SK-N-SH (cell line): ENCODE measurements at places on chromosomes 16 and 17. TPM values are rescaled to one million over a fixed set of nuclear protein-coding genes. Genes with fewer than 3 reads are reported as not detected.

- peaks cover 2% of the 10 kb centered on the region; the same call in 1 of the 2 replicates for H3K4me1 ChIP-seq
- H3K4me3 ChIP-seq = no peak overlapping the region
- H3K27ac ChIP-seq = no peak overlapping the region
- no peaks in the 10 kb centered on the region for H3K36me3 ChIP-seq
- no peaks in the 10 kb centered on the region for H3K27me3 ChIP-seq
These were observed 33.5 kb upstream of the MON1B start for GRCh38 chr16:77157346-77158058.

DNA sequence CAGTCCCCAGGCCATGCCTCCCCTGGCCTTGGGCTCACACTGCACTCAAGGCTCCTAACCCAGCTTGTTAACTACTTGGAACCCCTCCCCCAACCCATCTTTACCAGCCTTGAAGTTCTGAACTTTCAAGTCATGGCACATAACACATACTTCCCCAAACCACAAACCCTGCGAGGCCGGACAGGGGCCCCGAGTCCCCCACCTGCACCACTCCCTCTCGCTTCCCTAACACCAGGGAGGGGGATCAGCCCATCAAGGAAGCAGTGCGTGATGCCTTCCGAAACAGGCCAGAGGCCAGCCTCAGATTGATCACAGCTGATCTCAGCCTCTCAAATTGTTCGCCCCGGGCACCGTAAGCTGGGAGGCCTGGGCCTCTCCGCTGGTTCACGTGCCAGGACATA is 3.0 kb upstream of the NLRC3 start:
- H3K36me3 ChIP-seq = no peaks in the 10 kb centered on the region
- no peak for DNase-seq
- H3K4me3 ChIP-seq = no peak overlapping the region

DNA sequence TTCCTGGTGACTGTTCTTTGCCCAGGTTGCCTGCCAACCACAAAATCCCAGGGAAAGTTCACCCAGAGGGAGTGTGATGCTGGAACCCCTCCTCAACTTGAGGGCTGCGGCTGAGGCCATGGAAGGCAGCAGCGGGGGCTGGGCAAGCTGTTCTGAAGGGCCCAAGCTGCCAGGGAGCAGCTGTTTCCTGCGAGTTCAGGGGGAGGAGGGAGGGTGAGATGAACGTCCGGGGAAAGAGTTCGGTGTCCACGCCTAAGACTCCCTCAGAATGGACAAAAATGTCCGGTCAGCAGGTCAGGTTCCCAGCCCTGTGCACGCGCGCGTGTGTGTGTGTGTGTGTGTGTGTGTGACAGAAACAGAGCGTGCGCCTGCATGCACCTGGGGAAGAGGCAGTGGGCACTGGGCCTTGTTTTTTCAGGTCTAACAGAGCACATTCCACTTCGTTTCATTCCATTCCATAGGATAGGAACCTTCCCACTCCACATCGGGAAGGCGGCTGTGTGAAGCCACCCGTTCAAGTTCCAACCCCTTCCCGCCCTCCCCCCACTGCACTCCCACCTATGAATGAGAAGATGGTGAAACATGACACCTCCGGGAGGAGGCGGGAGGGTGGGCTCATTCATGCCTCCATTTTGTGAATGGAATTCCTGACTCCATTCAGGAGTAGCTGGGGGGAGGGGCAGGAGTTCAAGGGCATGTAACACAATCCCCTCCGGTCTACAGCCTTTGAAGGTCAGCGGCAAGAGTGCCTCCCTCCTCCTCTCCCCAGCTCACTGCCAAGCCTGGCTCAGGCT is 15.7 kb downstream of the ETV4 start:
- no peak for DNase-seq
- no peaks in the 10 kb centered on the region for H3K27me3 ChIP-seq
- peaks cover 20% of the 10 kb centered on the region; the same call in 1 of the 2 replicates for H3K4me1 ChIP-seq
- H3K4me3 ChIP-seq = peak overlapping the region; percentile 13; the same call in 1 of the 2 replicates
- H3K27ac ChIP-seq = peak overlapping the region; percentile 95

DNA sequence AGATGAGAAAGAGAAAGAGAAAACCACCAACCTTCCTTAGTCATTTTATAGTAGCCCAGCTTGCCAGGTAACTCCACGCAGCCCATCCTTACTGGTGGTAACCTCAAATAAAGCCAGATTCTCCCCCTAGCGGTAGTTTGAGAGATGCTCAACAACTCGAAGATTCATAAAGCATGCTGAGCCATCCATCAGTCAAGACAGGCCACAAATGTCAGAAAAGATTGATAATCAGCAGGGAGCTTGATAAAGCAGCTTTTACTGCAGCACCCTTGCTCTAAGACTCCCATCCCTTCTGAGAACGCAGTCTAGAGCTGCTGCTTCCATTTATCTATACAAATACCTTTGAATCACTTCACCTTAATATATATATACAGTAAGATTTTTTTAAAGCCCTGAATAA is 451.5 kb upstream of the HSBP1 start:
- no peaks in the 10 kb centered on the region for H3K27me3 ChIP-seq
- H3K4me1 ChIP-seq = no peaks in the 10 kb centered on the region
- H3K27ac ChIP-seq = no peak overlapping the region
- no peak overlapping the region for H3K4me3 ChIP-seq
- H3K36me3 ChIP-seq = no peaks in the 10 kb centered on the region

- H3K4me3 ChIP-seq = no peak overlapping the region
- H3K4me1 ChIP-seq = peaks cover 13% of the 10 kb centered on the region; the same call in 1 of the 2 replicates
- H3K27ac ChIP-seq = no peak overlapping the region
- DNase-seq = no peak
- no peaks in the 10 kb centered on the region for H3K27me3 ChIP-seq
- H3K36me3 ChIP-seq = no peaks in the 10 kb centered on the region
These were observed 35.8 kb downstream of the LRRC75A start for GRCh38 chr17:16455997-16456741.

DNA sequence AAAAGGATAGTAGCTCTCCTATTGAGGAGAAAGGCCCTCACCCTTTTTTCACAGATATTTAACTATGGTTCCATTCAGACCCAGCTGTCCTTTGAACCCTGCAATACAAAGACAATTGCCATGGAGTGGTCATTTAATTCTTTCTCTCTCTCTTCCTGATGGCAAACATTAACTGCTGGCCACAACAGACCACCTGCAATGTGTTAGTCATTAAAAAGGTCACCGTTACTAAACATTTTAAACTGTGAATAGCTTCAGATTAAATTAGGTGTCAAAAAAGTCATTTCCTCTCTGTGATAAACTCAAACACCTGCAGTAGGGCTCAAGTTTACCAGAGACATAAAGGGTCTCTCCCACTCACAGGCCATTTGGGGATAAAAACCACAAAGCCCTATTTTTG is 697.2 kb downstream of the TOX3 start:
- no peaks in the 10 kb centered on the region for H3K27me3 ChIP-seq
- DNase-seq = no peak
- no peaks in the 10 kb centered on the region for H3K36me3 ChIP-seq
- no peak overlapping the region for H3K27ac ChIP-seq
- no peak overlapping the region for H3K4me3 ChIP-seq

- peak overlapping the region; percentile 97 for H3K27ac ChIP-seq
- no peaks in the 10 kb centered on the region; the same call in 1 of the 2 replicates for H3K4me1 ChIP-seq
- H3K4me3 ChIP-seq = no peak overlapping the region
- H3K27me3 ChIP-seq = no peaks in the 10 kb centered on the region
These were observed 15.9 kb upstream of the TBX2 start for GRCh38 chr17:61383689-61384201.

DNA sequence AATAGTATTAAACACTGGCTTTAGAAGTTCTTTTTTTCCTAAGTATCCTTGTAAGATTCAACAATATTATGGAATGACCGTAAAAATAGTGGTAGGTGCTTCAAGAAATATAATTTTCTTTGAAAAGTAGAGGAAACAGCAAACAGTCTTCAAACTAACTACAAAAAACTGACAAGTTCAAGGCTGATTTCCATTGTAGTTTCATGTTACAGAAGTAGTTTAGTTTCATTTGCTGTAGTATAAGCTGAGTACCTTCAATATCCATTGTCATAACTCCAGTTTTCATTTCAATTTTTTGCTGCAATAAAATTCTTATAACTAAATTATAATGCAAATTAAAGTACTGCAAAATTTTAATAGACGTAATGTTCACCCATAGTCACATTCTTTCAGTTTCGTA is 19.3 kb downstream of the PHKB start:
- no peaks in the 10 kb centered on the region for H3K4me1 ChIP-seq
- no peak for DNase-seq
- H3K27ac ChIP-seq = no peak overlapping the region
- H3K4me3 ChIP-seq = no peak overlapping the region
- no peaks in the 10 kb centered on the region for H3K27me3 ChIP-seq
- H3K36me3 ChIP-seq = no peaks in the 10 kb centered on the region

- no peak overlapping the region for H3K4me3 ChIP-seq
- no peaks in the 10 kb centered on the region for H3K36me3 ChIP-seq
- no peak overlapping the region for H3K27ac ChIP-seq
- no peaks in the 10 kb centered on the region for H3K4me1 ChIP-seq
- DNase-seq = no peak
- H3K27me3 ChIP-seq = no peaks in the 10 kb centered on the region
These were observed 1884.8 kb downstream of the TP53TG3F start for GRCh38 chr16:35344012-35344762.

GRCh38 chr17:43577664-43578403 is 31.7 kb upstream of the ETV4 start:
- H3K4me1 ChIP-seq = peaks cover 10% of the 10 kb centered on the region; the same call in 1 of the 2 replicates
- no peaks in the 10 kb centered on the region for H3K36me3 ChIP-seq
- H3K27ac ChIP-seq = no peak overlapping the region
- H3K27me3 ChIP-seq = no peaks in the 10 kb centered on the region
- H3K4me3 ChIP-seq = no peak overlapping the region

- no peaks in the 10 kb centered on the region for H3K4me1 ChIP-seq
- no peak overlapping the region for H3K27ac ChIP-seq
- no peaks in the 10 kb centered on the region for H3K36me3 ChIP-seq
- peaks cover 61% of the 10 kb centered on the region for H3K27me3 ChIP-seq
- DNase-seq = no peak
- no peak overlapping the region for H3K4me3 ChIP-seq
These were observed 51.7 kb downstream of the SNX11 start for GRCh38 chr17:48159232-48159631.

GRCh38 chr16:88665148-88665547 is 2.3 kb upstream of the MVD start:
- DNase-seq = no peak
- no peaks in the 10 kb centered on the region for H3K27me3 ChIP-seq
- no peak overlapping the region for H3K4me3 ChIP-seq
- H3K4me1 ChIP-seq = no peaks in the 10 kb centered on the region

The WIPF2 gene
- 5.9 and 6.8 TPM in 2 replicates for polyA plus RNA-seq

The OTOP2 gene
- not detected in 2 replicates for polyA plus RNA-seq

The CACNG4 gene
- polyA plus RNA-seq = 12.4 and 13.2 TPM in 2 replicates

The PLA2G10 gene
- polyA plus RNA-seq = not detected in 2 replicates

The TP53TG3F gene
- 0.02 and 0.47 TPM in 2 replicates for polyA plus RNA-seq

The ACSM2B gene
- not detected in 2 replicates for polyA plus RNA-seq

The TMEM238L gene
- not detected in 2 replicates for polyA plus RNA-seq

The SKAP1 gene
- not detected in 2 replicates for polyA plus RNA-seq

The ATAD5 gene
- 0.66 and 0.75 TPM in 2 replicates for polyA plus RNA-seq

The NOTUM gene
- 0.33 and 0.36 TPM in 2 replicates for polyA plus RNA-seq

The RPAIN gene
- polyA plus RNA-seq = 75.5 and 89.6 TPM in 2 replicates
